ENCODE measurements at places on chromosomes 2 and 18.

DNA sequence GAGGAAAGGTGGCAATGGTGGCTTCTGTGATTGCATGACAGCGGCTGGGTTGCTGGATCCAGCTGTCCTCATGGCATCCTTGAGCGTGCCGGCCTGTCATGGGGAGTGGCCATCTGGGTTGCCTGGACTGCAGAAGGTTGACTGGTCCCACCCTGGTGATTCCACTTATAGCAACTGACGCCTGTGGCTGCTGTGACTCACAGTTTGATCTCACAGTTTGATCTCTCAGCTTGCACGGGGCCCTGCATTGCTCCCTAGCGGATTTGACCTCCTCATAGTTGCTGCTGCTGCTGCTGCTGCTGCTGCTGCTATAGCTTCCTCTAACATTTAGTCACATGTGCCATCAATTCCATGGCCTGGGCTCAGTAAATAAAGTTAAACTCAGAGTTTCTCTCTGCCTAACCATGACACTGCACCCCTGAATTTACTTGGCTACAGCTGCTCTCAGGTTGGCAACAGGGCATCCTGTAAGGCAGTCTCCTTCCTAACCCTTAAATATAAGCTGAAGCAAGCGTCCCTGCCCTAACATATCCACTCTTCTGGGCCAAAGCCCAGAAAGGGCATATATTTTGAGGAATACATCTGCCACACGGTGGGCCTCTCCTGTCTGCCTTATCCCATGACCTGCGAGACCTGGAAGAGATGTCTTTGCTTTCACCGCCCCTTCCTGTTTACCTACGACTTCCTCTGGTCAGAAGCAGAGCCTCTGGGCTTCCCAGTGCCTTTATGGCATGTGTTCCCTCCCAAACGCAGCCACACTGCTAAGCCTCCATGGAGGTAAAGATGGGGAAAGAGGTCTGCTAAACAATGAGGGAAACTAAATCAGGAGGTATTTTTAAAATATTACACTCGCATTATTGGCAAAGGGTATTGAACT, 37.8 kb upstream of the CCDC150 start:
- no peak for DNase-seq

GRCh38 chr2:17752892-17753802, 463 bp downstream of the SMC6 start:
- DNase-seq = peak; percentile 25

- no peak for DNase-seq
Observed at GRCh38 chr2:10926191-10926820, 14.6 kb downstream of the KCNF1 start.

DNA sequence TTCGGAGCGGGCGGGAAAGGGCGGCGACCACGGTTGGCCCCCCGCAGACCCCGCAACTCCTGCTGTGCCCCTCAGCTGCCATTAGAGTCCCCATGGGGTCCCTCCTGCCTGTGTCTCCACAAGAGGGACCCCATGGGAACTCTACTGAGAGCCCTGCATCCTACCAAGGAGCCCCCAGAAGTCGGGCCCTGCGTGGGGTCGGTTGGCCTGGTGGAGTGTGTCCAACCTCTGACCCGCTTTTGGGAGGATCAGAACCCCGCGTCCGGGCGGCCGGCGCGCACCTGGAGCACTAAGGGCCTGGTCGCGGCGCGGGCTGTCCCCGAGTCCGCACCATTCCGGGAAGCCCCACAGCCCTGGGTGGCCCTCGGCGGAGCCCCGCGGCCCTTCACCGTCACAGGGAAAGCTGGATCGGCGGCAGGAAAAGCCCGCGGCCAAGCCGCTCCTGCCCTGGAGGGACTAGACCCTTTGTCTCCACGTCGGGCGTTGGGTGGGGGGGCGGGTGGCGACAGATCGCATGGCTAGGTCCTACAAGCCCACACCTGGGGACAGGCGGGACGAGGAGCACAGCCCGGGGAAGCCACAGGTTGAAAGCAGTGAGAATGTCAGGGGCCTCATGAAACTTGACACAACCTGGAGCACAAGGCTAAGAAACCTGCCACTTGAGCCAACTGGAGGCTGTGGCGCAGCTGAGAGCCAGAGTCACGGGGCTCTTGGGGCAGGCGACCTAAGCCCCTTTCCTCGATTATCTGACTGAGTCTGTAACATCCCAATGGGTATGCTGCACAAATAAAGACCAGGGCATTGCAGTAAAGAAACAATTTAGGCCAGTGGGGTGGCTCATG, 11.2 kb upstream of the CXXC1 start:
- no peak for DNase-seq

GRCh38 chr2:219511547-219512325, 2.5 kb upstream of the ASIC4 start:
- DNase-seq = no peak

DNA sequence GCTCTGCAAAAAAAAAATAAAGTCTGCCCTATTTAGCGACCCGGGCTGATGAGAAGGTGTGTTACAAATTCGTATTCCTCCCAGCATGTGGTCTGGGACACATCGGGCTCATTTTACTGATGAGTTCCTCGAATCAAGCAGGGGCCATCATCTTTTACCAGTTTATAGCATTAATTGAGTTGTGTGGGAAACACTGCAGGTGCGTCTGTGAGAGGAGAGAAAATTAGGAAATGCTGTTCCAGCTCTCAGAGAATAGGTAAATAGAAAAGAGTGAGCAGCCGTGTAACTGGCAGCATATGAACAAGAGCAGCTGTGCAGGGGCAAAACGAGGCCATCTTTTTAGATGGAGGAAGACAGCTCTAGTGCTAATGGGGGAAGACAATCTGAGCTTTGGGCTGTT, 216.7 kb downstream of the SETBP1 start:
- no peak for DNase-seq

- DNase-seq = no peak
Observed at GRCh38 chr2:119644186-119644585, 34.8 kb upstream of the TMEM177 start.

GRCh38 chr2:96897491-96898134, 27.7 kb upstream of the SEMA4C start:
- no peak for DNase-seq

GRCh38 chr18:5282770-5283169, 12.8 kb downstream of the ZBTB14 start:
- no peak for DNase-seq

- no peak for DNase-seq
Observed at GRCh38 chr18:52546686-52547346, 206.8 kb downstream of the DCC start.

GRCh38 chr18:69588301-69588700, 187.6 kb downstream of the DOK6 start:
- DNase-seq = no peak

DNA sequence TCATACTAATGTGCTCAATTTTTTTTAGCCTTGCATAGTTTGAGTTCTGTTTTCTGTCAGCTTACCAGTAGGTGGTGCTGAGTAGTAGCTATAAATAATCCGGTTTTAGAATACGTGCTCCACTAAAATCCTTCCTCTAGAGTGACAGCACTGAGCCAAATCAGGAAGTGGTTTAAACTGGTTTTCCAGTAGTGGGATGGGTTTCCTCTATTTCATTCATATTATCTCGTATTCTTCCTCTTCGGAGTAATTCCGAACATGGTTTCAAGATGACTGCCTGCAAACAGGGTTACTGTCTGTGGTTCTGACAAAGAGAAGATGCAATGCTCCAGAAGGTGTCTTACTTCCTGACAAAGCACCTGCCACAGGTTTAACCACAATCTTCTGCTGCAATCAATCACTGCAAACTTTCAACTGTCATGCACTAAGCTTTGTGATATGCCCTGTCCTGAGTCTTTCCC, 496.9 kb upstream of the VRK2 start:
- DNase-seq = no peak

DNA sequence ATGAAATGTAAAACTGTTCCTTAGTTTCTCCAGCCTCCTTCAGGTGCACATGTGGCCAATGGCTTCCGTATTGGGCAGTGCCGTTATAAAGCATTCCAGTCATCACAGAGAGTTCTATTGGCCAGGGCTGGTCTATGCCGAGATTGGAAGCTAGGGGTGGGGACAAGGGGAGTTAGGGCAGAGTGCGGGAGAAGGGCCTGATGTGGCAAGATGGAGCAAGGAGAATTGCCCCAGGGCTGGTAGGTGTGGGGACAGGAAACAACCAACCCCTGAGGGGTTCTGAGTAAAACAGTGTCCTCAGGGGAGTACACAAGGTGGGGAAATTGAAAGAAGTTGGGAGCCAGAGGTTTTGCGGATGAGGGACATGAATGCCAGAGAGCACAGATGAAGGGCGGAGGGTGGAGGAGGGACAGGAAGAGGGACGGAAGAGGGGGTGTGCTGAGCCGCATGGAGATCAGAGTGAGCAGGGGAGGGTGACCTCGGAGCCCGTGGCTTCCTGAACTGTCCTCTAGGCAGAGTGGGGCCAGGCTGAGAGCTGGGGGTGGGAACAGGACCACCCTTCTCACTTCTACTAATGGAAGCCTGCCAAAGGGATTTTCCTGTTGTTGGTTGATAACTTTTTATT, 9.1 kb upstream of the ATP6V1C2 start:
- no peak for DNase-seq

DNA sequence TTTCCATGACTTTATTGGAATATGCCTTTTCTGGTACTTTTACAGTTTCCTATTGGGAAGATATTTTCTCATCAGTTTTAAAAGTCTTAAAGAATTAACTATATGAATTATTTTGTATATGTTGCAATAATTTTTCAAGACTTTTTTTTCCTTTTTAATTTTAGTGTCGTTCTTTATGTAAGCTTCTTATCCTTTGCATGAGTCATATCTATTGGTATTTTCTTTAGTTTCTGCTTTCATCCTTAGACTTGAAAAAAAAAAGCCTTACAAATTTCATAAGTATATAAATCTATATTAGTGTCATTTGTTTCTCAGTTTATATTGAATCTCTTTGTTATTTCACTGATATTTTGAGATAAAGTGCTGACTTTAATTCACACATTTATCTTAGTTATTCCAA, 94.9 kb downstream of the DSEL start:
- DNase-seq = no peak

- no peak for DNase-seq
Observed at GRCh38 chr2:150388289-150388625, 99.2 kb downstream of the RND3 start.

DNA sequence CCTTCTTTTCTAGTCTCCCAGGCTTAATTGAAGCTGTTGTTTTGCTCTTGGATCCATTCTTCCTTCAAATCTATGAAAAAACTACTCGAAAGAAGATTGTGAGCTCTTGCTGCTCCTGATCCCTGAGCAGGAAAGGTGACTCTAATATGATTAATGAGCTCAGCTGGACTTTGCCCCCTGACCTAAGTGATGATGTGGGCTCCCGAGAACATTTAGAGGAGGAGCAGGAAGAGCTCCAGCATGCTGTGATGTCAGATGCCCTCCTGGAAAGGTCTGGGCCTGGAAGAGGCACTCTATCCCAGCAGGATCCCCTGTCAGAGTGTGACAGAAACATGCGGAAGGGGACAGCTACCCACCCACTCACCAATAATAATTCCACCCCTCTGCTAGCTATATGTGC, 117.9 kb upstream of the PELI1 start:
- no peak for DNase-seq

GRCh38 chr2:118645876-118646275, 201.6 kb downstream of the EN1 start:
- no peak for DNase-seq
